ENCODE measurements at places on chromosomes 2 and 18.

- peak; percentile 6 for DNase-seq
Observed at GRCh38 chr2:61660511-61661388, 122.6 kb upstream of the XPO1 start.

DNA sequence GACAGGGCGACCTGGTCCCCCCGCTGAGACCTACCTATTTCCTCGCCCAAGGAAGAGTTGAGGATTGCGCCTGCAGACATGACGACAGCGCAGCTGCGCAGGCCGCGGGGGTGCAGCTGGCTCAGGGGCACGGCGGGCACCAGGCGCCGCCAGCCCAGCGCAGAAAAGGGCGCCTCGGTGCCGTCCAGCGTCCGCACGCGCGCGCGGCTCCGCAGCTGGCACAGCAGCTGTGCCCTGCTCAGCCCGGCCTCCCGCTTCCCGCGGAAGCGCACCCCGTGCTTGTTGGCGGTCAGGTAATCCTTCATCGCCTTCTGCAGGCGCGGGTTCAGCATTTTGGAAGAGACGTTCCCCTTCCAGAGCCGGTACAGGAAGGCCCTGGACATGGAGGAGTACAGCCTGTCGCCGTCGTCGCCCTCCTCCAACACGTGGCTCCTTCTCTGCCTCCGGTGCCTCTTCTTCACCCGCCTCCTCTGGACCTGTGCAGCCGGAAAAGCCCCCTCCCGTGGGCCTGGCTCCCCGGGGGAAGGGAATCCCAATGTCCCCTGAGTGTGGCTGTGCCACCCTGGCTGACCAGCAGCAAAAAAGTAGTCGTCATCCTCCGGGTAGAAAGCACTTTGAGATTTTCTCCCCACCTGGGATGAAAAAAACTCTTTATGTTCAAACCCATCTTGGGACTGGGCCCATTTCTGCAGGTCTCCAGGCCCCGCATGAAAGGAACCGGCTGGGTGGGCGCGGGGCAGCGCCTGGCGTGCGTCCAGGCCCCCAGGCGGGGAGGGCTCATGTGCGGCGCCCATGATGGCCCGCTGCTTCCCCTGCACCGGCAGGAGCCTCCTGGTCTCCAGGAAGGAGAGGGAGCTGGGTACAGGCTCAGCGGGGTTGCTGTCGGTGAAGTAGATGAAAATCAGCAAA is 42.7 kb downstream of the ST6GAL2 start:
- no peak for DNase-seq

- no peak for DNase-seq
Observed at GRCh38 chr2:68222287-68222686, 30.0 kb downstream of the PPP3R1 start.

DNA sequence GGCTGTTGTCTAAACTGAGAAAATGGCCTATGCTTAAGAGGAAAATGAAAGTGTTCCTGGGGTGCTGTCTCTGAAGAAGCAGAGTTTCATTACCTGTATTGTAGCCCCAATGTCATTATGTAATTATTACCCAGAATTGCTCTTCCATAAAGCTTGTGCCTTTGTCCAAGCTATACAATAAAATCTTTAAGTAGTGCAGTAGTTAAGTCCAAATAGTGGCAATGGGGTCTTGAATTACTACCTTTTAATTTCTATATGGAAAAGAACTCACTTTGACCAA is 13.8 kb upstream of the ALLC start:
- no peak for DNase-seq

DNA sequence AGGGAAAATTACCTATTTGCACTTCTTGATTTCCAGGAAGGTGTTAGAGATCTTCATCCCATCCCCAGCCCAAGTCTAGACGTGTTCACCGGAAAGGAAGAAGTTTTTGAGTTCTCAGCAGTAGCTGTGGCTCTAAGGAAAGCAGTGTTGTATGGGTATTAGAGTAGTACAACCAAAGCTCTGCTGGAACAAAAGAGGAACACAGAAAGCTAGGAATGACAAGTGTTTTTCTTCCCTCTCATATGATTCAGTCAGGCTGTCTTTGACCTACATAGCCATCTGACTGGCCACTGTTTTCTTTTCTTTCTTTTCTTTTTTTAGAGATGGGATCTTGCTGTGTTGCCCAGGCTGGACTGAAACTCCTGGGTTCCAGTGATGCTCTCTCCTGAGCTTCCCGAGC is 82.7 kb upstream of the SLC39A10 start:
- DNase-seq, result no peak

DNA sequence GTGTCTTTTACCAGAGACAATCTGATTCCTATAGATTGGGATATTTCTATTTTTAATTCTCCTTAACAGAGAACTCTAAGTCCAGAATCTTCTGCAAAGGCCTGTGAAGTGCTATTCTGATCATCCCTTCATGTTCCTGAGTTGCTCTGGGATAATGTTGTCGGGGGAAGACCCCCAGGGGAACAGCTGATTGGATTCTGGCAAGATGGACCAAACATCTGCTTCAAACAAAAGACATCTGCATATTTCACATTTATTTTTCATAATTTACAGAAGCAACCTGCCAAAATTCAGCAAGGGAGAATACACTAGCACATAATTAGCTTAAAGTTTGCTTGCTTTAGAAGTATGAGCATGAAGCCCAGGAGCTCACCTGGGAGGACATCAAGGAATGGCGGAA is 116.0 kb upstream of the ETAA1 start:
- no peak for DNase-seq

- DNase-seq, result peak; percentile 16
Observed at GRCh38 chr2:44906972-44907371, 34.5 kb upstream of the SIX3 start.

Data from eye (tissue), 1 donor.